ENCODE measurements at places on chromosomes 12 and 14. TPM values are rescaled to one million over a fixed set of nuclear protein-coding genes. Genes with fewer than 3 reads are reported as not detected.

DNA sequence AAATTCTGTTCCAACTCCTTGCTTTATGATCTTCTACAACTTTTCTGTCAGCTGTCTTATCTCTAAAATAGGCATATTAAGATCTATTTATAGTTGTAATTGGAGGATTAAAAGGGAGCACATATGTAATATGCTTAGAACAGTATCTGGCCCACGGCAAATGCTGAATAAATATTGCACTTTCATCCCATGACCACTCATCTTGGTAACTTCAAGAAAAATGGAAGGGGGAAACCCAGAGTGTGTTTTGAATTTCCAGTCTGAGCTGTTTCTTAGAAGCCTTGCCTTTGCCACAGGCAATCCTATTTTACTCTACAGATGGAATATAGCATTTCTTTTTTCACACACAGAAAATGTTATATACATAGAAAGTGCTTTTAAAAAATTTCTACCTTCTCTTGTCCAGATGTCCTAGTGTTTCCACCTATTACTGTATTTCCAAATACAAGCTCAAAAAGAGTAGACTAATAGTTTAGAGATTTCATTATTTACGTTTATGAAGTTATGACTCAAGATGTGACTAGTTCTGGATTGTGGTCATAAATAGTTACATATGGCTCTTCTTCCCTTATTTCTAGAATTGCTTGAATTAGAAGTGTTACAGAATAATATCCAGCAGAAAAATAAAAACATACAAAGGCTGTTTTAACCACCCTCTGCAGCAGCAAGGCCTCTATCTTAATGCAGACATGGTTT lies 6.2 kb upstream of the STXBP6 start:
- no peak for DNase-seq
- no peak overlapping the region for H3K27ac ChIP-seq

GRCh38 chr12:99042226-99042625 lies 397.1 kb downstream of the APAF1 start:
- no peak for DNase-seq
- H3K4me3 ChIP-seq = no peak overlapping the region
- H3K36me3 ChIP-seq = no peaks in the 10 kb centered on the region
- H3K27me3 ChIP-seq = no peaks in the 10 kb centered on the region
- no peaks in the 10 kb centered on the region for H3K4me1 ChIP-seq
- H3K27ac ChIP-seq = no peak overlapping the region

- no peak overlapping the region for H3K27ac ChIP-seq
- H3K27me3 ChIP-seq = no peaks in the 10 kb centered on the region
- no peak for DNase-seq
- H3K36me3 ChIP-seq = no peaks in the 10 kb centered on the region
- no peaks in the 10 kb centered on the region for H3K4me1 ChIP-seq
These were observed 15.5 kb downstream of the DEGS2 start for GRCh38 chr14:100143934-100144333.

Gene WASHC4
- 50.6 TPM for total RNA-seq

Gene SMIM41
- total RNA-seq = not detected

Gene BDKRB2
- total RNA-seq = 5.2 TPM

GRCh38 chr14:64825509-64825908 lies 54.2 kb downstream of the SPTB start:
- no peak overlapping the region for H3K27ac ChIP-seq
- no peaks in the 10 kb centered on the region for H3K36me3 ChIP-seq
- no peaks in the 10 kb centered on the region for H3K4me1 ChIP-seq
- no peak overlapping the region for H3K4me3 ChIP-seq
- DNase-seq = no peak

- no peak overlapping the region for H3K27ac ChIP-seq
- H3K4me1 ChIP-seq = no peaks in the 10 kb centered on the region
- no peaks in the 10 kb centered on the region for H3K27me3 ChIP-seq
- no peak for DNase-seq
- H3K4me3 ChIP-seq = no peak overlapping the region
These were observed 169.9 kb upstream of the LHX5 start for GRCh38 chr12:113641426-113642030.

Gene KLRG1
- total RNA-seq = 4.1 TPM

DNA sequence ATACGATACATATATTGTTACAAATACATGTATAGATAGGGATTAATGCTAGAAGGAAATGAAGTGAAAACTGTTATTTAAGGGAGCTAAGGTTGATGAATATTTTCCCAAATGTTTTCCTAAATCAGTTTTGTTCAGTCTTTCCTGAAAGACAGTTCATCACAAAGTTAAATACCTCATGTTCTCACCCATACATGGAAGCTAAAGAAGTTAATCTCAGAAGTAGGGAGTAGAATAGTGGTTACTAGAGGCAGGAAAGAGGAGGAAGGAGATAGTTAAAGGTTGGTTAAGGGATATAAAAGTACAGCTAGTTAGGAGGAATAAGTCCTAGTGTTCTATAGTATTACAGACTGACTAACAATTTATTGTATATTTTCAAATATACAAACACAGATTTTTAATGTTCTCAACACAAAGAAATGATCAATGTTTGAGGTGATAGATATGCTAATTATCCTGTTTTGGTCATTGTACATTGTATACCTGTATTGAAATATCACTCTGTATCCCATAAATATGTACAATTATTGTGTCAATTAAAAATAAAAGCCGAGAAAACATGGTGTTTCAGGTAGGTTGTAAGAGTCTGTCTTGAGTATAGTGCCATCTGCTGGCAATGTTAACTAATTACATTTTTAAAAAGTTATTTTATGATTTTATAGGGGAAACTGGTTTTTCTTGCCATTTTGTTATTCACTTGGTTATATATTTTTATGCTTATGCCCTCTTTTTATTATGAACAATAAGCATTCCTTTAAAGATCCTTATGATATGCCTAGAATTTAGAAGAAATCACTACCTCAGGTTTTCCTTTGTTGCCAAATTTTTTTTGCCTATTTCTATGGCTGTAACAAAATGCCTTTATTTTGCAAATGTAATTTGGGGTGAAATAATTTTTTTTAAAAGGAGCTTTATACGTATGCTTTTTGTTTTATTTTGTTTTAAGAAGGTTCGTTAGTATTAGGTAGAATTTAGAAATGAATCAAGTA lies 26.9 kb downstream of the ZDHHC17 start:
- DNase-seq = no peak
- H3K4me1 ChIP-seq = no peaks in the 10 kb centered on the region
- no peaks in the 10 kb centered on the region for H3K27me3 ChIP-seq
- no peaks in the 10 kb centered on the region for H3K36me3 ChIP-seq
- no peak overlapping the region for H3K4me3 ChIP-seq

GRCh38 chr14:100546051-100546443 lies 41.2 kb downstream of the BEGAIN start:
- no peaks in the 10 kb centered on the region for H3K4me1 ChIP-seq
- H3K27ac ChIP-seq = no peak overlapping the region

Gene EMP1
- total RNA-seq = 593 TPM

DNA sequence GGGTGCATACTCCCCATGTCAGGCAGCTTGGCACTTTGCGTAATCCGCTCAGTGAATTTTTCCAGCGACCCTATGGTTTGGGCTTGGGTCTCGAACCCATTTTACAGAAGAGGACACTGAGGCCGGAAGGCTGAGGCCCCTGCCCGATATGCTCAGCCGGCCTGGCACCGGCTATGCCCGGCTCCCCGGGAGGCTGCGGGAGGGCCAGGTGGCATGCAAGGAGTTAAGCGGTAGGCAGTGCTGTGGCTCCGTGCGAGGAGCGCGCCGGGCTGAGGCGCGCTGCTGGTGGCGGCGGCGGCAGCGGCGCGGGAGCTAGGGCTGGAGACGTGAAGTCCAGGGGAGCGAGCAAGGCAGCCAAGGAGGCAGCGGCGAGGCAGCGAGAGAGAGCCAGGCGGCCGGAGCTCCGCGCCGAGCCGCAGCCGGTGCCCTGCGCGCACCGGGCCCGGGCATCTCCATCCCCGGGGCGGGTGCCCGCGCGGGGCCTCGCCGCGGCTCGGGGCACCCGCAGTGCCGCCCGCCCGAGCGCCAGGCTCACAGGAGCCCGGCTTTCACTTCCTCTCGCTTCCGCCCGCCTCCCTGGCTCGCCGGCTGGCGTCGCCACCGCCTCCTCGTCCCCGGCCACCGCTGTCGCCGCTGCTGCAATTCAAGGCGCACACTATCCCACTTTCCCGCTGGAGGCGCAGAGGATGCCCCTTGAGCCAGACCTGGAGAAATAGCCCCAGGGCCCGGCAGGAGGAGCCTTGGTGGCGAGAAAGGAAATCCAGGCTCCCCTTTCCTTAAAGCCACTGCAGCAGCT lies at the start of gene WSCD2:
TSS of gene WSCD2 (plus strand) at position 272 of the 796 bp plus-strand sequence. CDS start 66,545 bp downstream, outside the sequence.
- no peaks in the 10 kb centered on the region for H3K4me1 ChIP-seq
- DNase-seq = peak; percentile 86
- no peaks in the 10 kb centered on the region for H3K27me3 ChIP-seq

- no peak overlapping the region for H3K4me3 ChIP-seq
- H3K36me3 ChIP-seq = no peaks in the 10 kb centered on the region
- H3K27me3 ChIP-seq = no peaks in the 10 kb centered on the region
- peaks cover 6% of the 10 kb centered on the region for H3K4me1 ChIP-seq
These were observed 31.1 kb upstream of the CHST11 start for GRCh38 chr12:104425614-104426013.

- no peaks in the 10 kb centered on the region for H3K4me1 ChIP-seq
- no peak overlapping the region for H3K27ac ChIP-seq
- H3K36me3 ChIP-seq = no peaks in the 10 kb centered on the region
- no peak for DNase-seq
- no peaks in the 10 kb centered on the region for H3K27me3 ChIP-seq
These were observed 107.1 kb downstream of the CATSPERB start for GRCh38 chr14:91624757-91625156.

GRCh38 chr14:31510222-31510621 lies 22.4 kb upstream of the GPR33 start:
- no peaks in the 10 kb centered on the region for H3K4me1 ChIP-seq
- H3K36me3 ChIP-seq = no peaks in the 10 kb centered on the region
- H3K4me3 ChIP-seq = no peak overlapping the region
- H3K27ac ChIP-seq = no peak overlapping the region
- H3K27me3 ChIP-seq = no peaks in the 10 kb centered on the region
- no peak for DNase-seq

Gene HVCN1
- total RNA-seq = 4.1 TPM

Gene YY1
- 57.3 TPM for total RNA-seq

GRCh38 chr12:89649820-89650219 lies 58.8 kb downstream of the ATP2B1 start:
- no peak overlapping the region for H3K27ac ChIP-seq
- H3K4me3 ChIP-seq = no peak overlapping the region
- no peaks in the 10 kb centered on the region for H3K27me3 ChIP-seq

GRCh38 chr12:48991247-48992050 lies 7.7 kb downstream of the DDN start:
- H3K4me1 ChIP-seq = no peaks in the 10 kb centered on the region
- H3K27me3 ChIP-seq = no peaks in the 10 kb centered on the region
- no peak overlapping the region for H3K4me3 ChIP-seq
- no peaks in the 10 kb centered on the region for H3K36me3 ChIP-seq
- H3K27ac ChIP-seq = no peak overlapping the region

GRCh38 chr14:22313172-22313801 lies 275.7 kb downstream of the DAD1 start:
- H3K27me3 ChIP-seq = no peaks in the 10 kb centered on the region
- no peak overlapping the region for H3K27ac ChIP-seq
- H3K36me3 ChIP-seq = no peaks in the 10 kb centered on the region
- H3K4me3 ChIP-seq = no peak overlapping the region
- DNase-seq = no peak
- H3K4me1 ChIP-seq = no peaks in the 10 kb centered on the region

DNA sequence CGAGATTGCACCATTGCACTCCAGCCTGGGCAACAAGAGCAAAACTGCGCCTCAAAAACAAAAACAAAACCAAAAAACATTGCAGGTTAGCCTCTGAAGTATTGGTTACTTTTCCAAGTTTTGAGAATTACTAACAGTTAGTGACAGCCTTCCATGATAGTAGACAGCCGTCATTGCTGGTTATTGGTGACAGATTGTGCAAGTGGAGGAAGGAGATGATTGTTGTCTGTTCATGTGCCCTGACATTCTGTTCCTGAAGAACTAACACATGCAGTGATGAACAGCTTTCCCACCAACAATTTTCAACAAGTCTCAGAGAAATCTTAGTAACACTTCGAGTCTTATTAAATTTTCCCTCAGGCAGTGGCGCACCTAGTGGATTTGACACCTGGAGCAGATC lies 89.3 kb upstream of the NAP1L1 start:
- H3K36me3 ChIP-seq = no peaks in the 10 kb centered on the region
- no peak overlapping the region for H3K27ac ChIP-seq
- H3K27me3 ChIP-seq = no peaks in the 10 kb centered on the region
- H3K4me3 ChIP-seq = no peak overlapping the region
- no peak for DNase-seq

Gene PKP2
- total RNA-seq = 1.4 TPM

Gene ING4
- 43.3 TPM for total RNA-seq

DNA sequence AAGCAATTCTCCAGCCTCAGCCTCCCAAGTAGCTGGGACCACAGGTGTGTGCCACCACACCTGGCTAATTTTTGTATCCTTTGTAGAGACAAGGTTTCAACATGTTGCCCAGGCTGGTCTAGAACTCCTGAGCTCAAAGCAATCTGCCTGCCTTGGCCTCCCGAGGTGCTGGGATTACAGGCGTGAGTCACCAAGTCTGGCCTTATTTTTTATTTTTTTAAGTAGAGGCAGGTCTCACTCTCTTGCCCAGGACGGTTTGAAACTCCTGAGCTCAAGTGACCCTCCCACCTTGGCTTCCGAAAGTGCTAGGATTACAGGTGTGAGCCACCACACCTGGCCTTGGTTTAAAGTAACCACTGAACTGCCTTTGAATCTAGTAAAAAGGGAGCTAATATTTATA lies 56.8 kb downstream of the SPPL3 start:
- H3K27me3 ChIP-seq = no peaks in the 10 kb centered on the region
- H3K4me3 ChIP-seq = no peak overlapping the region
- no peaks in the 10 kb centered on the region for H3K36me3 ChIP-seq
- no peak for DNase-seq
- H3K27ac ChIP-seq = no peak overlapping the region

DNA sequence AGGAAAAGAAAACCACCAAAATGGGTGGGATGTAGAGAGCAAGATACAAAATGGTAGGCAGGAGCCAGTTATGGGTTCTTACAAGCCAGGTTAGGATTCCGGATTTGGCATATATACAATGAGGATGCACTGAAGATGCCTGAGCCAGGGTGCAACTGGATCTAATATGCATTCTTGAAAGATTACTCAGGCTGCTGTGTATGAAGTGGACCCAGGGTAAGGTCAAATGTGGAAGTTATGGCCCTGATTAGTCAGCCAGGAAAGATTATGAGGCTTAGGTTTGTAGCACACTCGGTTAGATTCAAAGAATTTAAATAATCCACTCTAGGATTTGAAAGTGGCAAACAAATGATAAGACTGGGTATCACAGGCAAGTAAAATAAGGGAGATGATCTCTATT lies 1750.7 kb upstream of the FLRT2 start:
- no peaks in the 10 kb centered on the region for H3K4me1 ChIP-seq
- no peak overlapping the region for H3K27ac ChIP-seq
- no peak overlapping the region for H3K4me3 ChIP-seq
- no peak for DNase-seq

Gene KRT78
- not detected for total RNA-seq

GRCh38 chr12:114092981-114093380 lies 126.9 kb upstream of the RBM19 start:
- no peak for DNase-seq
- H3K27me3 ChIP-seq = no peaks in the 10 kb centered on the region
- no peaks in the 10 kb centered on the region for H3K4me1 ChIP-seq
- H3K27ac ChIP-seq = no peak overlapping the region
- no peaks in the 10 kb centered on the region for H3K36me3 ChIP-seq

Data from aorta (tissue), 5 donors.